ENCODE measurements at places on chromosomes 2 and 18.

DNA sequence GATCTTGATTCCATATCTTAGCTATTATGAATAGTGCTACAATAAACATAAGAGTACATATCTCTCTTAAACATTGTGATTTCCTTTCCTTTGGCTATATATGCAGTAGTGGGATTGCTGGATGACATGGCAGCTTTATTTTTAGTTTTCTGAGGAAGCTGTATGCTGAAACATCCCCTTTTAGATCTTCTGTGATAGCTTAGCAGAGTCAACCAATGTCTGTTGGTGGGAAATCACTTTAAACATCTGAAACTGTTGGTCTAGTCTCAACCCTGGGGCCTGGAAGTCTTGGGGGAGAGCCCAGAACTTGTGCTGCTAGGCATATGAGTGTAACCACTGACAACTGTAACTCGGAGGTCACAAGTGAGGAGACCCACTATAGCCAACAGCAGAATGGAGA lies 378.6 kb upstream of the SLC14A2 start:
- no peak for DNase-seq

GRCh38 chr18:49481317-49481716 lies 5.7 kb downstream of the C18orf32 start:
- DNase-seq, result no peak

GRCh38 chr2:147910990-147911473 lies 66.2 kb downstream of the ACVR2A start:
- DNase-seq, result peak; percentile 40

DNA sequence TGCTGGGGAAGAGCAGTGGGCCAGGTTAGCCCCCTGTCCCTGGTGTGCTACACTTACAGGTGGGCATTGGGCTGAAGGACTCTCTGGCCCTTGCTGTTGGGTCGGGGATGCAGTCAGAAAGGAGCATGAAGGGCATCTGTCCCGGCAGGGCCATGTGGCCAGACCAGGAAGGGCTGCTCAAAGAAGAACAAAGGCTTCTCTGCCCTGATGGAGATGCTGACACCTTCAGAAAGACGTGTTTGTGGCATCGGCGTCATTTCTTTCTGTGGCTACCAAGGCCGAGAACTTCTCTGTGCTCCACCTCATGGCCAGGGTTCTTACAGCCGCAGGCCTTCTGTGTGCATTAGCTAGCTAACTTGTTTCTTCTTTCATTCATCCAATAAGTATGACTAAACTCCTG lies 239.1 kb downstream of the FAM210A start:
- DNase-seq, result no peak

DNA sequence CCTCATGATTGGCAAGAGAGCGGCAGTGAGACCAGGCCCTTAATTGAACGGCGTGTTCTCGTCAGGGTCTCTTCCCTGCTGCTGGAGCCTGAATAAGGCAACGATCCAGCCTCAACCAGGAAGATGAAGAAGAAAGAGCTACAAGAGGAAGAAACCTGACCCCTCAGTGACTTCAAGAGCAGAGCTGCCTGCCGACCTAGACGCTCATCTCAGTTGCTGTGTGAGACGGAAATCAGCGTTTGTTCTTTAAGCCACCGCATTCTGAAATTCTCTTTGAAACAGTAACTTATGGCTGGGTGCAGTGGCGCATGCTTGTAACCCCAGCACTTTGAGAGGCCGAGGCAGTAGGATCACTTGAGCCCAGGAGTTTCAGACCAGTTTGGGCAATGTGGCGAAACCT lies 29.6 kb upstream of the KCNG3 start:
- DNase-seq, result no peak

DNA sequence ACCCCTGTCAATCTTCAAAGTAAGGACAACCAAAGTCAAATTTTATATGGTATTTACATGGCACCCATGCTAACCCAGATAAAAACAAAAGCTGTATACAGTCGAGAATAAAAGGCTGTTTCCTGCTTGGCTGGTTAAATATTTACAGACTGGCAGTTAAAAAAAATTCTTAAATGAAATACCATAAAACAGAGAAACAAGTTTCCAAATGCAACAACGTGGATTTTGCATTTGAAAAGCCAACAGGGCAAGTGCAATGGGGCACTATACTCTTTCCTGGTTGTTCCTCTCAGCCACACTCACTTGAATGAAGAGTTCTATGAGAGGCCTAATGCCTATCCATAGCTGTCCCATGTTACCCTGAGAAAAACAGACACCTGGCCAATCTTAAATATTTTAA lies 6.1 kb upstream of the NR4A2 start:
- no peak for DNase-seq

DNA sequence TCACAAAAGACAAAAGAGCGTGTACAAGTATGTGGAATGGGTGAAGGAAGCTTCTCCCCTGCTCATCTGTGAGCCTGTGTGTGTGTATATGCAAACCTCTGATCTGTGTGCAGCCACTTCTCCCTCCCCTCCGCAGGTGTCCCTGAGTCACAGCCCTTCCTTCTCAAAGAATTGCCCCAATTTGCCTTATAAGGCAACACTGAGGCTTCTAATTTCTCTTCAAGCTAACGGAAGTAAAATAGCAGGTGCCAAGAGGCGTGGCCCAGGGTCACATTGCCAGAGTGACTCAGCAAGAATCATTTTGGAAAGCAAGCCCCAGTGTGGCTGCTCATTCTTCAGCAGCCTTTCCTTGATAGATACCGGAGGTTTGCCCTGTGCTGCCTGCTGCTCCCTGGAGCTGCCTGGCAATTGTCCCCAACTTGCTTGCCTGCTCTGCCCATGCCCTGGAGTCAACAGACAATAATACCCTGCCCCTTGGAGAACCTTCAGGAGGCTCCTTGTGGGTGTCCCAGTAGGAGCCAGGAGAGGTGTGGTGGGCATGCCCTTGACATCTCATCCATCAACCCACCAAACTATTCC lies 37.3 kb upstream of the BMP10 start:
- DNase-seq, result peak; percentile 68

DNA sequence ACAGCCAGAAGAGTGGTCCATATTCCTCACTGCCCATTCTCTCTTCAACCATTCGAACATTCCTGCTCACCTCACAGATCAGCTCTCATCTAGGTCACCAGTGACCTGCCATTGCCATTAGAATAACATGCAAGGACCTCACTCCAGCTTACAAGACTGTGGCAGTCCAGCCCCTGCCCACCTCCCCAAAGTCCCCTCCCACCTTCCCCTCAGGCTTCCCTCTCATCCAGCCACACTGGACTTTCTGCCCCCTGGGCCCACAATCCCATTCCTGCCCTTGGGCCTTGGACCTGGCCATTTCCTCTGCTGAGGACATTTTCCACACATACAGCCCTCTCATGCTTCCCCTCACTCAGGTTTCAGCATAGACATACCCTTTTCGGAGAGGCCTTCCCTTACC lies 5.2 kb upstream of the TMEM177 start:
- DNase-seq, result no peak

- peak; percentile 43 for DNase-seq
Observed at GRCh38 chr2:53740170-53740569, 27.4 kb upstream of the CHAC2 start.

GRCh38 chr18:944440-944839 lies 39.8 kb downstream of the ADCYAP1 start:
- peak; percentile 20 for DNase-seq

DNA sequence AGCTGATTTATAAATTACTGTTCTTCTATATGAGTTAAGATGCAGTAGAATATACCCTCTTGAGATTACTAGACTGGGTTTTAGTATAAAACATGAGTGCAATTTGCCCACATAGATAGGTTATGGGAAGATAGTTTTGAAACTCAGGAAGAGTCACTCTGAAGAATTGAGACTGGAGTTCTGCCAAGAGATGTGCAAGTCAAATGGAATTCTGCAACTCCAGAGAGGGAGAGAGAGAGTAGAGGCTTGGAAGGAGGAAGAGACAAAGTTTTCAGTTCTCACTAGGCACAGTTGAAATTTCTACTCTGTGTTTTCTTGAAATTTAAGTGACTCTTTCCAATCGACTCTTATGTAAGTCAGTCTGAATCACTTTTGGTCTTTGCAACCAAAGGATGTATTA lies 878.8 kb downstream of the TSN start:
- peak; percentile 79 for DNase-seq

DNA sequence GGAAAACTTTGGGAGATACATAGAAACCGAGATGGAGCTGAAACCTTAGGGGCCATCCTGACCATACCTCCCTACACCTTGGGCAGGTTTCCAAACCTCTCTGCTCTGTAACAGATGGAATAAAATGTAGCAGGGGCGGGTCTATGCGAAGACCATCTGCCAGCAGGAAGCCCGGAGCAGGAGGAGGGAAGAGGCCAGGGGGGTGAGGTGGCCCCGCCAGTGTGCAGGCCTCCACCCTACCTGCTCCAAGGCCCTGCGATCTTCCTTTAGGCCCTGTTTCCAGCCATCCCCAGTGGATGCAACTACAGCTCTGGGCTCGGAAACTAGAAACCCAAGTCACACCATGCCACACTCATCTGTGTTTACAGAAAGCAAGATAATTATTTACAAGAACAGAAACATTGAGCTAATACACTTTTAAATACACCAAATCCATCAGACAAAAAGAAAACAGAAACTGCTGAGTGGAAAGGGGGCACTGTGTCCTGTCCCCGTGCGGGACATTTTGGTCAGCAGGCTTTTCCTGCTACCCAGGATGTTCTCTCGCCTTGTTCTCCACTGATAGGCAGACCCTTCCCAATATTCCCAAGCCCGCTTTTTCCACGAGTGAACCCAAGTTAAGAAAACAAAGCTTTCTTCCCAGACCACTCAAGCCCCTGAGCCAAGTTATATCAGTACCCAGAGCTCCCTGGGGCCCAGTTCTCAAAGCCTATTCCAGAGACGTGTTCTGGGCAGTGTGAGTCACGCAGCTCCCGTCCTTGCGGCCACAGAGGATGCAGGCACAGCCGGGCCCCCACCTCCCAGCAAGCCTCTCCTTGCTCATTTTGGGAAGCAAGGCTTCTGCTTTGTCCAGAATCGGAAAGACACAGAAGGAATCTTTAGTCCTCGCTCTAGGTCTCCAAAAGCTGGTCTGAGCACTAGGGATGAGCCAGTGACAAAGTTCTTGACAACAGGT lies 17.3 kb downstream of the CIB4 start:
- no peak for DNase-seq

- no peak for DNase-seq
Observed at GRCh38 chr18:5145168-5145825, 51.8 kb downstream of the AKAIN1 start.

- DNase-seq, result peak; percentile 78
Observed at GRCh38 chr2:85707304-85707703, 13.1 kb downstream of the GNLY start.

- peak; percentile 18 for DNase-seq
Observed at GRCh38 chr2:148875387-148876051, 492 bp downstream of the KIF5C start.

- peak; percentile 68 for DNase-seq
Observed at GRCh38 chr18:27750014-27750413, 426.9 kb downstream of the CDH2 start.

DNA sequence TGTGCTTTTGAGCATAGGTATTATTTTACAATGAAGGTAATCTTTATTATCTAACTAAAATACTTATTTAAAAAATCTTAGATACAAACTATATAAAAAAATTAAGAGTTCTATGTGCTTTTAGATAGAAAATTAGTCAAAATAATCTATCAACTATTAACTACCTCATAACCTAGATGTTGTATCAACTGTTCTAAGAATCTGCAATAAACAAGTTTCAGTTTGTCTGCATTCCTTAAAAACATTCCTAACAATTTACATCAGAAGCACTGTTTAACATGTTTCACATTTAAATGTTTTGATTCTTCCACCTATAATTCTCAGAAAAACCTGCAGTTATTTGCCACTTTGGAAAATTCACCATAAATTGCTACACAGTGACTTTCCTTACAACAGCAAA lies 33.3 kb downstream of the NDUFS1 start:
- DNase-seq, result no peak

DNA sequence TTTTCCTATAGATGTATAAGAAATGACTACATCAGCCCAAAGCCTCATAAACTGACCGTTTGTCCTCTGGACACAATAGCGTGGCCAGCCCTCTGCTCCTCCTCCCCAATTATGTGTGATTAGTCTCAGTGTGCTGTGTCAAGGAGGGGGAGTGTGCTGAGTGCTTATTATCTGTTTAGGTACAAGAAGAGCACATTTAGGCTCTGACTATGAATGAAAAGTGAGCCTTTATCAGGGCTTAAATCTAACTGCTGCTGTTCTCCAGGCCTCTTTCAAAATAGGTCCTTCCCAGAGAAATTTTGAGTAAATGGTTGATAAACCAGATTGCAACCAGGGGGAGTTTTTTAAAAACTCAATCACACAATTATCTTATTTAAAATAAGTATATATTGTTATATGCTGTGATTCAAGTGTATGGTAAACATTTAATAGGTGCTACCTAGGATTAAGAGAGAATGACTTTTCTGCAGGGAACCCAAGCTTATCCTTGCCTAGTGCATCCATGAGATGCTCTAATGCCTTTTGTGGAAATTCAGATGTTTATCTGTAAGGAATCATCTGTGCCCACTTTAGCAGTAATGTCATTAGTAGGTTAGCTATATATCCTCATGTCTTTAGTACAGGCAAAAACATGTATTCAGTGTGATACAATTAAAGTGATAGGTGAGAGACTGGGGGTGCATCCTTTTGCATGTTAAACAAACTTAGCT lies 168.7 kb upstream of the SIX3 start:
- DNase-seq, result no peak

- DNase-seq, result no peak
Observed at GRCh38 chr2:143482771-143483170, 353.6 kb downstream of the ARHGAP15 start.

DNA sequence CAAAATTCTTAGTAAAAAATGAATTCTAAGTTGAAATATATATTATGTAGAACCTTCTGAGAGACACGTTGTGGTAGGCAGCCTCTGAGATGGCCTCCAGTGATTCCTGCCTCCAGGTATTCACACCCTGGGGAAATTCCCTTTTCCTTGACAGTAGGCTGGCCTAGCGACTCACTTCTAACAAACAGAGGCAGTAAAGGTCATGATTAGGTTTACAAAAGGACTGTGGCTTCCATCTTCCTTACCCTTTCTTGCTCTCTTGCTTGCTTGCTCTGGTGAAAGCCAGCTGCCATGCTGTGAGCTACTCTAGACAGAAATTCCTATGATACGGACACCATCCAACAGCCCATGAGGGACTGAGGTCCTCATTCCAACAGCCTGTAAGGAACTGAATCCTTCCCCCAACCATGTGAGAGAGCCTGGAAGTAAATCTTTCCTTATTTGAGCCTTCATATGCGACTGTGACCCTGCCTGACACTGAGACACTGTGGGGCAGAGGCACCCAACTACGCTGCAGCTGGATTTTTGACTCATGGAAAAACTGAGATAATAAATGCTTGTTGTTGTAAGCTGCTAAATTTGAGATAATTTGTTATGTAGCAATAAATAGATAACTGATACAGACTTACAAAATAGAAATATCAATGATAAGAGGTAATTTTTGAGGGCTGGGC lies 32.7 kb upstream of the SERTAD2 start:
- DNase-seq, result no peak

DNA sequence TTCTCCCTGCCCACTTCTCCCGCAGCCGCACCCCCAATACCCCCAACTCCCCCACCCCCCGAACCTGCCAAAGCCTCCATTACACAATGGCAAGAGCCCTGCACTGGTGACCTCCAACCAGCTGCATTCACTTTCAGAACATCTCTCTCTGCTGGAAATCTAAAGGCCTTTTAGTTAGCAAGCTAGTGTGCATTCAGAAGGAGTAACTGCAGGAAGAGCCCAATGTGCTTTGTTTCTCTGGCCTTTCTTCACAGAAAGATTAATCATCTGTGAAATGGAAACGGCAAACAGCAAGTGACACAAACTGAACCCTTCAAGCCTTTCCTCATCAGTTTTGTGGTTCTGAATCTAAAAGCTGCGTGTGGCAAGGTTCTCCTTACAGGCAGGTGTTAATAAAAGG lies 124.2 kb downstream of the OLA1 start:
- no peak for DNase-seq

- DNase-seq, result no peak
Observed at GRCh38 chr2:33704406-33704855, 105.3 kb upstream of the FAM98A start.

Data from GM03348 (cell line).